Activated naive CD8-positive, alpha-beta T cell treated with anti-CD3 and anti-CD28 coated beads for 36 hours (primary cell): ENCODE measurements at places on chromosomes 3 and 15. TPM values are rescaled to one million over a fixed set of nuclear protein-coding genes. Genes with fewer than 3 reads are reported as not detected.

DNA sequence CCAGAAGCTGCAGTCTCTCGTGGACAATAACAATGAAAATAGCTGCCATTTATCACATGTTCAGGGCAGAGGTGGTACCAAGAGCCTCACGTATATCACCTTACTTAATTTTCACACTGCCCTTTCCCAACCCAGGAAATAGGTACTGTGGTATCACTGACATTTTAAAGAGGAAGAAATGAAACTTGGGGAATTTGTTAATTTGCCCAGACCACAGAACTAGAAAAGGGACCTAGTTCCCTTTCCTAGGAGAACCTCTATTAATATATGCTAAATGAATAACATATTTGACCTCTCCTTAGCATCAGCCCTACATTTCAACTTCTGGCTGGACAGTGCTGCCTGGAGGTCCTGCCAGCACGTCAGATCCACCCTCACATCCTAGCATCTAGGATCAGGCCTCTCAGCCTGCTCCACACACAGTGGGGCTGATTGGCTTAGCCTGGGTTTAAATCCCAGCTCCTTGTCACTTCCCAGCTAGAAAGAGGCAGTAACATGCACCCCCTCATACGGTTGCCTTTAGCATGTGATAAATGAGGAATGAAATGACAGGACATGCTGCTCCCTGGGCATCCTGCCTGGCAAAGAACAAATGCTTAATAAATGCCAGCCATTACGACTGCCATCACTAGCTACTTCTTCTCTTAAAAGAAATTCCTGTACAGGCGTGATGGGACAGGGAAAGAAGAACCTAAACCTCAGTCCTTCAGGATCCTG lies 95.1 kb upstream of the TNFAIP8L3 start:
- no peak for DNase-seq
- no peaks in the 10 kb centered on the region for H3K36me3 ChIP-seq
- no peak overlapping the region for H3K4me3 ChIP-seq
- H3K27ac ChIP-seq: no peak overlapping the region
- H3K4me1 ChIP-seq: peaks cover 5% of the 10 kb centered on the region

- peaks cover 13% of the 10 kb centered on the region for H3K27me3 ChIP-seq
- no peaks in the 10 kb centered on the region for H3K36me3 ChIP-seq
- DNase-seq: no peak
- H3K27ac ChIP-seq: no peak overlapping the region
- no peak overlapping the region for H3K4me3 ChIP-seq
- no peaks in the 10 kb centered on the region for H3K4me1 ChIP-seq
Observed at GRCh38 chr15:86916671-86917360, 837.1 kb downstream of the AGBL1 start.

DNA sequence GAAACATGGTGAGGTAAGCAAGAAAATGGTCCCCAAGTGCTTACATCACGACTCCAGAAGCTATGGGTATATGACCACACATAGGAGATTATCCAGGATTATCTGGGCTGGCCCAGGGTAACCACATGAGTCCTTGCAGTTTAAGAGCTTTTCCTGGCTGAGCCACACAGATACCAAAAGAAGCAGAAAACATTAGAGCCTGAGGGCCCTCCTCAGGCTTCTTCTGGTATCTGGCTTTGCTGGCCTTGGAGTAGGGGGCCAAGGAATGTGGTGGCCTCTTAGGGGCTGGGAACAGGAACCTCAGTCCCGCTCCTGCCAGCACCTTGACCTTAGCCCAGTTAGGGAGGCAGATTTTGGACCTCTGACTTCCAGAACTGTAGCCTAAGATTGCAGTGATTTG lies 259.1 kb downstream of the KCNMB2 start:
- no peak overlapping the region for H3K27ac ChIP-seq
- peaks cover 4% of the 10 kb centered on the region for H3K27me3 ChIP-seq
- no peaks in the 10 kb centered on the region for H3K36me3 ChIP-seq
- H3K4me3 ChIP-seq: no peak overlapping the region
- no peak for DNase-seq

- no peak overlapping the region for H3K27ac ChIP-seq
- H3K4me1 ChIP-seq: peaks cover 62% of the 10 kb centered on the region
- H3K27me3 ChIP-seq: no peaks in the 10 kb centered on the region
- no peak for DNase-seq
- peaks cover 67% of the 10 kb centered on the region for H3K36me3 ChIP-seq
Observed at GRCh38 chr3:10265833-10266232, 17.6 kb downstream of the TATDN2 start.

Gene PLA2G4E
- total RNA-seq: not detected

Gene SKOR1
- total RNA-seq: 0.30 TPM

Gene ASB14
- total RNA-seq: not detected
